ENCODE measurements at places on chromosomes 5 and 9.

DNA sequence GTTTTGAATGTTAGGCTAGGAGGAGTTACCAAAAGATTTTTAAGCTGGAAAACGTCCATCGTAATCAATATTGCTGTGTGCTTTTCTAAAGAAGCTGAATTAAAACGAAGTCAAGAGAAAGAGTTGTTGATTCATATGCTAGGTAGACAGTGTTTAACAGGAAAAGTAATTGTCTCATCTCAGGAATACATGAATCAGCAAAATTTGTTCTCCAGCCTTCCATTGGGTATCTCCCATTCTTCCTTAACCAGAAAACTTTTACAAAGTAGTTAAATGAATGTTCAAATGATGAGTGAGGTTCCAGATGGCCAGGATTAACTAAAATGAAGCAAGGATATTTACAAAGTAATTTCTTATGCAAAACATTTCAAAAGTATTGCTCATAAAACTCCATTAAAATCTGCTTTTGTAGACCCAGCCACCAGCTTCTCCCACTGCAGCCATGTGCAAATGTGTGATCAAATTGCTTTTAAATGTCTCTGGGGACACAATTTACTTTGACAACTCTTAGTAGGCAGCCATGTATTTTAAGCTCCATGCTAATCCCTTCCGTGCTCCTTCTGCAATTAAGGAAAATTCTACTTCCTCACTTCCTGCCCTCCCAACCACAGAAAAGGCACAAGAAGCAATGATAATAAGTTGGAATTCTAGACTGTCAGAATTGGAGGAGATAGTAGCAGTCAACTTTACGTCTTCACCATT lies 121.2 kb downstream of the HTR4 start:
- DNase-seq: no peak

DNA sequence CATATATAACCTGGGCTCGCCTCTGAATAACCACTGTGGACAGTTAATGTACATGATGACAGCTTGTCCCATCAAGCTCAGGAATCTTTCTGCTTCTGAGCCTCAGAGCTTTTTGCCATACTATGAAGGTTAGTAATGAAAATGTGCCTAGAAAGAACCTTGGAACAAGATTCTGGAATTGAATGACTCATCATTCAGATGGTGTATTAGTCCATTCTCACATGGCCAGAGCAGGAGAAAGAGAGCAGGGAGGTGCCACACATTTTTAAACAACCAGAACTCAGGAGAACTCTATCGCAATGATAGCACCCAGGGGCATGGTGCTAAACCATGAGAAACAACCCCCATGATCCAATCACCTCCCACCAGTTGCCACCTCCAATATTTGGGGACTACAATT lies 542.1 kb downstream of the PRR16 start:
- DNase-seq: no peak

DNA sequence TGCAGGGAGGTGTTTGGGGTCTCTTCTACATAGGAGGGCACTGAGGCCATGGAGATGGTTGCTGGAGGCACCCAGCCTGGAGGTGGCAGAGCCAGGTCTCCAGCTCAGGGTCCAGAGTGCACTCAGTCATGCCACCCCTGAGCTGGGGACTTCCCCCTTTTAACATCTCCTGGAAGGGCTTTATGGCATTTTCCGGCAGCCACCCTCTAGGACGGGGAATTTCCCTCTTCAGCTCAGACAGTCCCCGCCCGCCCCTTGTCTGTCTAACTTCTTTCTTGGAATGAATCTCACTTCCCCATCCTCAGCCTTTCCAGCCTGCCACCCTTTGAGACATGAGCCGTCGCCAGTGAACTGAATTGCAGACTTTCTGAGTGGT lies 49.9 kb downstream of the COL15A1 start:
- no peak for DNase-seq

DNA sequence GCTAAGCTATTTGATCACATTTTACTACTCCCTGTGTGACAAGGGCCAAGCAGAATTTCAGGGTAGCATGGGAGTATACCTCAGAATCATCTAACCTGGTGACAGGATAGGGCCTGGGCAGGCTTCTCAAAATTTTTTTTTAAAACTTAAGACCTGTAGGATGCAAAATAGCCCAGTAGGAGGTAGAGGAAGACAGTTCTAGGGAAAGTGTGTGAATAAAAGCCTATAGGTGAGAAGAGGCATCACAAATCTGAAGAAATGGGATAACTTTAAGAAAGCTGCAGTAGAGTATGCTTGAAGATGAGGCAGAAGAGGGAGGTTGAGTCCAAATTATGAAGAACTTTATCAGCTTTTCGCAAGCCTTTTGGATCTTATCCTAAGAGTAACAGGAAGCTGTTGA lies 32.3 kb downstream of the CNTRL start:
- no peak for DNase-seq

GRCh38 chr9:84709056-84709455 lies 39.5 kb downstream of the NTRK2 start:
- no peak for DNase-seq

Measured in activated CD4-positive, CD25-positive, alpha-beta regulatory T cell (primary cell).